ENCODE measurements at places on chromosomes 16 and 17.

GRCh38 chr17:61410141-61411010, 10.7 kb downstream of the TBX2 start:
- DNase-seq: peak; percentile 68

DNA sequence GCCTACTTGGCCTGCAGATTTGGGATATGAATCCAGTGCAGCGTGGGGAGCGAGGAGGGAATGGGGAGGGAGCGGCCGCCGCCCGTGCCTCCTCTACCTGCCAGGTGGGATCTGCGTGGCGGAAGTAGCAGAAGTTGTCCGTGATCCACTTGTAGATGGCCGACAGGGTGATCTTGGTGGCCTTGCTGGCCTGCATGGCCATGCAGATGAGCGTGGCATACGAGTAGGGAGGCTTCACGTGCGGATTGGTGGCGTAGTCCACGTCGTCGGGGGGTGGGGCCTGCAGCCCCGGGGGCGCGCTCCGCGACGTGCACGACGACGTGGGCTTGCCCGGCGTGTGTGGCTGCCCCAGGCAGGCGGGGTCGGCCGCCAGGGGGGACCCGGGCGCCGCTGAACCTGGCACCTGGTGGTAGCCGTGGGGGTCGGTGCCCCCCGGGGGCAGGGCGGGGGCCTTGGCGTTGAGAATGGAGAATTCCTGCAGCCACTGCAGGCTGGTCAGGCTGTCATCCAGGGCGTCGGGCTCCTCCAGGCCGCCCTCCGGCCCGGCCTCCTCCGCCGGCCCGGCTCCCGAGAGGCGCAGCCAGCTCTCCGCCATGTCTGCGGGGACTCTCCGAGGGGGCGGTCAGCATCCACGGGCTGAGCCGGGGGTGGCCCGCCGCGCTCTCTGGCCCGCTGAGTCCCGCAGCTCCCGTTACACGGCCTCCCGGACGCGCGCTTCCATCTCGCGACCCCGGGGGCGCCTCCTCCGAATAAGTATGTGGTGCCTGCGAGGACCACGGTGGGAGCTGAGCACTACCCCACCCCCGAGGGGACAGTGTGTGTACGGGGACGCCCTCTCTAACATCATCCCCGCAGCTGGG, 1.0 kb downstream of the FOXJ1 start:
- peak; percentile 48 for DNase-seq

DNA sequence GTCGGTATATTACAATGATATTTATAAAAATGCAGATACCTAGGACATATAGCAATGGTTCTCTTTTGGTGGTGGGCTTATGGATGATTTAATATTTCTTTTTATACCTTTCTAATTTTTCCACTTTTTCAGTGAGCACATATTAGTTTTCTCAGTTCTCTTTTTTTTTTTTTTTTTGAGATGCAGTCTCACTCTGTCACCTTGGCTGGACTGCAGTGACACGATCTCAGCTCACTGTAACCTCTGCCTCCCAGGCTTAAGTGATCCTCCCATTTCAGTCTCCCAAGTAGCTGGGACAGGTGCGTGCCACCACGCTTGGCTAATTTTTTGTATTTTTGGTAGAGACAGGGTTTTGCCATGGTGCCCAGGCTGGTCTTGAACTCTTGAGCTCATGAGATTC, 15.1 kb downstream of the MAP3K14 start:
- DNase-seq: no peak

DNA sequence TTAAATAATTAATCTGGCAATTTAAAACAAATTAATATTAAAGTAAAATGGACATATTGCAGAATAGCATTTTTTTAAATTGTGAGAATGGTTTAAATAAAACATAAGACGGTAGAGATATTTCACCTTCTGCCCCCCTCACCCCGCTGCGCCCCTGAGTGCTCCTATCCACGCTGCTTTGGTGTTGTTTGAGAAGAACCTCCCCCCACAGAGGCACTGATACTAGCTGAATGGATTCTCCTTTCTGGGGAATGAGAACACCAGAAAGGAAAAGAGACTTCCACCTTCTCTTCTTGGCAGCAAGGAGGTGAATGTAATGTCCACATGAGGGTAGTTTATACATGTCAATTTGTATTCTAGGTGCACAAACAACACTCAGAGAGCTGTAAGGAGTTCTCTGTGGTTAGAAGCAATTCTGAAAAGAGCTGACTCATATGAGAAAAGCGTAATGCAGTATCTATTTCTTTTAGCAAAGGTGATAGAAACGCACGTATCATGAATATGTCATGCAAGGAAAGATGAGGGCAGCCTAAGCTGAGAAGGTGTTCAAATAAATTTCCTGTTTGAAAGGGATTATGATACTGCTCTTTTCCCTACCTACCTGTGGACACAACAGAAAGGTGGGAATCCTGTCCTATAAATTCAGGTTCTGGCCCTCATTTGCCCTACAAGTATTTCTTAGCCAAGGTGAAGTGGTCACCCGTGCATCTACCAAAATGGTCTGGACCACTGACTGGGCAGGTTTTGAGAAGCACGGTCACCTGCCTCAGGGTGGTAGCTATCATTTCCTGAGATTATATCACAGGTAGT, 126.9 kb downstream of the PARN start:
- no peak for DNase-seq

GRCh38 chr17:74939534-74939933, 3.8 kb downstream of the OTOP3 start:
- DNase-seq: no peak

DNA sequence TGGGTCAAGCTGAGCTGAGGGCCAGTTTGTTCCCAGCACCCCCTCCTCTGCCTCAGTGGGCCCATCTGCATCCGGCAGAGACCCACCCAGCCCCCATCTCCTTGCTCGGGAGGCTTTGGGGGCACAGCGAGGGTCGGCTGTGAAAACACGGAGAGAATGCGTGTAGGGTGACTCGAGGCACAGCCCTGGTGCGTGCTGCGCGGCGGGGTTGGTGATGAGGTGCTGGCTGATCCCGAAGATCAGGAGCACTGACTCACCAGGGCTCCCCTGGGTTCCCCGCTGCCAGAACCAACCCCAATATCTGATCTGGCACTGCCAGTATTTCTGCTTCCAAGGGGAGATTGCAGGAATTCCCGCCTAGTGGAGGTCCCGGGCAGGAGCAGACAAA, 7.5 kb upstream of the KRT17 start:
- DNase-seq: no peak

DNA sequence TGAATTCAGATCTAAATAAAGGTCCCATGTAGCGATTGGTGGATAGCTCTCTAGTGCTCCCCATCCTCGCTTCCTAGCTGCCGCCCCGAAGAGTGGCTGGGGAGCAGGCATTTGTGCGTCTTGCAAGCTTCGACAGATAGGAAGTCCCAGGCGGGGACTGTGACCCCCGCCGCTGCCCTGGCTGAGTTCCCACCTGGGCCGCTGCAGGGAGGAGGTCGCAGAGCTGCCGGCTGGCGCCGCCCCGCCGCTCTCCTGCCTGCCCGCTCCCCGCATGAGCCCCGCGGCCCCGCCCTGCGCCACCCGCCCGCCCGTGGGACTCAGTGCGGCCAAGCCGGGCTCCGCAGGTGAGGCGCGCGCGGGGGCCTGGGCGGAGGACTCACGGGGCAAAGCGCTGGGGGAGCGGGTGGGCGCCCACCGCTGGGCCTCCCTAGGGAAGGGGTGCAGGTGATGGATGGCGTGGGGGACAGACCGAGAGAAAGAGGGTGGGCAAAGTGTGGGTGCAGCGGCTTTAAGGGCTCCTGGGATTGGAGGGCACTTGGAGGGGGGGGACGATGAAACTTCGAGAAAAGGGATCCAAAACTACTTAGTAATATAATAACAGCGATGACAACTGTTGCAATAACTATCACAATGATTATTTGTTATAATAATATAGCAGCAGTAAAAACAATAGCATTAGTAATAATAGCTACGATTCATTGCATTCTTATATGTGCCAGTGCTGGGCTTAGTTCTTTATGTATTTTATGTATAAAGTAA, at the start of gene OTOA:
OTOA (plus strand) TSS at position 80 of the 759 bp plus-strand sequence. CDS start 14,547 bp downstream, outside the sequence.
- DNase-seq: peak; percentile 6

- DNase-seq: no peak
These were observed 5.8 kb downstream of the ITPRIPL2 start for GRCh38 chr16:19119564-19119963.

GRCh38 chr17:82866590-82867191, 26.9 kb upstream of the ZNF750 start:
- DNase-seq: no peak

- no peak for DNase-seq
These were observed 160.3 kb downstream of the PCTP start for GRCh38 chr17:55911186-55911585.

DNA sequence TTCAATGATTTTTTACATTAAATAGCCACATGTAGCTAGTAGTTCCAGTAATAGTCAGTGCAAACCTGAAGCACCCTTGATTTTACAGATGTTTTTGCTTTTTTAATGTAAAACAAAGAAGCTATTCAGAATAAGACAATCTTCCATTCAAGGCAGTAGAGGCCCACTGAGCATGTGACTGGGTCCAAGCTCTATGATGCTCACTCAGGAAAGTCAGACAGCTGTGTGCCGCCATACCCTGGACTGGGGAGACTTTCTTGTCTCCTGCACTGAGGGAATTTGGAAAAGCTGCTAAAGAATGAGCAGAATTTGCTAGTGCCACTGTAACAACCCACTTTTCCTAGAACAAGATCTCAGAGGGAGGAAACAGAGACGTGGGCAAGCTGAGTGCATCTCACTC, 11.5 kb downstream of the CENPN start:
- no peak for DNase-seq

- no peak for DNase-seq
These were observed 21.6 kb downstream of the PLA2G10 start for GRCh38 chr16:14672403-14672971.

DNA sequence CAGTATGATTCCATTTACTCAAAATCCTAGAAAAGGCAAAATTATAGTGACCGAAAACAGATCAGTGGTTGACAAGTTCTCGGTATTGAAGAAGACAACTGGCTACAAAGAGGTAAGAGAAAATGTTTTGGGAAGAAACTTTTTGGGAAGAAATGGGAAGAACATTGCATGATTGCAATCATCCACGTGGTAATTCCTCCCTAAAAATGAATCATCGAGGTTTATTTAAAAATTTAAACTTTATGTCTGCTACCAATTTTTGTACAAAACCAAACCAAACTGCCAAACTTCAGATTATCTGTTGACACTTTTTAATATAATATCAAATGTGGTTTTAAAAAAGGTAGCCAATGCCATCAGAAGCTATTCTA, 8.1 kb downstream of the SMURF2 start:
- DNase-seq: no peak

DNA sequence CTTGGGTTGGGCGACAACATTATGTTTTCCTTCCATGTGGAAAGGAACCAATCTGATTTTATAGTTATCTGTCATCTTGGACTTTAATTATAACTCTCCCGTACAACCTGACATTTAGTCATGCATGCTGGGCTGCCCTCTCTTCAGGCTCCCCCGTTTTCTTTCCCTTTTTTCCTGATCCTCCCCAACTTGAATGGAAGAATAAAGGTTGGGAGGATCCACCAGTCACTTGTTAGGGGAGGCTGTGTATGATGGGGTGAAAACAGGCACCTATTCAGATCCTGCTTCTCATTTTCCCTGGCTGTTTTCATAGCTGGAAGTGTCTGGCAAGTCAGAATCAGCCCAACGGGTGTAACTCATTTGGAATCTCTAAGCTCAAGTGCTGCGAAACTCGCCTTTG, 267.2 kb upstream of the SALL1 start:
- no peak for DNase-seq

DNA sequence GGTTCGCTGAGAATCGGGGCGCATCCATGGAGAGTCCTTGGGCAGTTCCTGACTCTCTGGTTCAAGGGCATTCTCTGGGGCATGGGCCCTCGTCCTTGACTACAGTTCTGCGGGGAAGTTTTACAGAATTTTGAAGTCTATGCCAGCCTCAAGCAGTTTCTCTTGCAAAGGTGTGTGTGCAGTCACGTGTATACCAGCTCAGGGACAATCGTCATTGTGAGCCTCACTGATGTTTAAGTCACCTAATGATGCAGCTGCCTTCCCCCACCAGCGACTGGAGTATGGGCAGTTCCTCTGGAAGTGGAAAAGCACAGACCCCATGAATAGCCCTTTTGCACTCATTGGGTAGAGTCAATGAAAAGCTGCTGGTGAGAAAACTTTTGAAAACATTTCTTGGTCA, 1.3 kb downstream of the PLCG2 start:
- no peak for DNase-seq
